ENCODE measurements at places on chromosomes 7 and 10. TPM values are rescaled to one million over a fixed set of nuclear protein-coding genes. Genes with fewer than 3 reads are reported as not detected.

OR2A25 gene
- not detected for total RNA-seq

DNA sequence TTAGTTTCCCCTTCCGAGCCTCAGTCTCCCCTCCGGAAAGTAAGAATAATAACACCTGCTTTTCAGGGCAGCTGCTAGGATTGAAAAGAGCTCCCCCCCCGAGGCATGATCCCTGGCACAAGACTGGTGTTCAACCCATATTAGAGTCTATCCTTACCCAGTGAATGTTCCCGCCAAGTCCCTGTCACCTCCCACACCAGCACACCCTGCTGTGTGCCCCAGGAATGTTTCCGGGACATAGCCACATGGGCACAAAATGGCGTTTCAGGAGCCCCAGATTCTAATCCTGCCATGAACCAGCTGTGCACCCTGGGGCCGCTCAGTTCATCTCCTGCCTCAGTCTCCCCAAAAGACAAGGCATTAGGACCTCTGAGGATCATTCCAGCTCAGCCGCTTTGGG is 563 bp downstream of the MUC17 start:
- H3K27me3 ChIP-seq, result no peaks in the 10 kb centered on the region
- H3K27ac ChIP-seq, result no peak overlapping the region
- DNase-seq, result no peak
- no peak overlapping the region for H3K4me3 ChIP-seq
- H3K4me1 ChIP-seq, result no peaks in the 10 kb centered on the region

- H3K4me3 ChIP-seq, result no peak overlapping the region
- no peak overlapping the region for H3K27ac ChIP-seq
- no peaks in the 10 kb centered on the region for H3K4me1 ChIP-seq
- H3K36me3 ChIP-seq, result no peaks in the 10 kb centered on the region
- no peak for DNase-seq
Observed at GRCh38 chr7:156780724-156781455, 112.1 kb downstream of the LMBR1 start.

GRCh38 chr10:67935223-67935622 is 50.8 kb downstream of the SIRT1 start:
- H3K27ac ChIP-seq, result no peak overlapping the region
- no peak overlapping the region for H3K4me3 ChIP-seq
- H3K36me3 ChIP-seq, result peaks cover 12% of the 10 kb centered on the region
- no peak for DNase-seq
- no peaks in the 10 kb centered on the region for H3K27me3 ChIP-seq

SPDYE8 gene
- not detected for total RNA-seq

- peak overlapping the region; percentile 76 for H3K27ac ChIP-seq
- H3K36me3 ChIP-seq, result no peaks in the 10 kb centered on the region
- H3K27me3 ChIP-seq, result no peaks in the 10 kb centered on the region
- peaks cover 10% of the 10 kb centered on the region for H3K4me1 ChIP-seq
- H3K4me3 ChIP-seq, result no peak overlapping the region
Observed at GRCh38 chr10:5070648-5071410, 23.4 kb upstream of the AKR1C3 start.

RBM17 gene
- 46.1 TPM for total RNA-seq

LIPF gene
- not detected for total RNA-seq

DNA sequence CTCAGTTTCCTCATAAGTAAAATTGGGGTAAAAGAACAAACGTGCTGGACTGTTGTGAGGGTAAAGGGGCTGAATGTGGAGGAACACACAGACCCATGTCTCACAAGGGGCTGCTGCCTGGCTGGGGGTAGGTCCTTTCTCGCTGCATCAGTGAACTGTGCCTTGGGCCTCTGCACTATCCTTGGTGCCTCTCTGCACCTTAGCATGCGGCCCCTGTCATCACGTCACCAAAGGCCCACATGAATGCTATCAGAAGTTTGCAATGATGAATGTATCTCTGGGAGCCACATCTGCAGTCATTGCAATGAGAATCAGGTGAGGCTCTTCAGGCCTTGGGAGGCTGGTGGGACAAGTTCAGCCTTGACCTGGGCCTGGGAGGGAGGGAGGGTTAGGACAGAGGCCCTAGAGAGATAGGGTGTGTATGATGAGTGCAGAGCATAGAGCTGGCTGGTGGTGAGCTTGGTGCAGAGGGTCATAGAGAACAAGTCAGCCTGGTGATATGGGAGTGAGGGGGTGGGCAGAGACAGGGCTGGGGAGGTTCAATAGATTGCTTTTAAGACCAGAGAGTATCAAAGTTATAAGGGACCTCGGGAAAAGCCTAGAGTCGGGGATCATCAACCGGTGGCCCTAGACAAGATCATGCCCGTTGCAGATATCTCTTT is 308.4 kb downstream of the RPS24 start:
- DNase-seq, result no peak
- H3K4me3 ChIP-seq, result no peak overlapping the region
- H3K27me3 ChIP-seq, result no peaks in the 10 kb centered on the region
- peaks cover 3% of the 10 kb centered on the region for H3K4me1 ChIP-seq
- H3K36me3 ChIP-seq, result no peaks in the 10 kb centered on the region

- H3K27ac ChIP-seq, result no peak overlapping the region
- no peaks in the 10 kb centered on the region for H3K36me3 ChIP-seq
- H3K4me1 ChIP-seq, result no peaks in the 10 kb centered on the region
- H3K4me3 ChIP-seq, result no peak overlapping the region
- no peaks in the 10 kb centered on the region for H3K27me3 ChIP-seq
Observed at GRCh38 chr7:157625973-157626742, 289.4 kb downstream of the DNAJB6 start.

DNA sequence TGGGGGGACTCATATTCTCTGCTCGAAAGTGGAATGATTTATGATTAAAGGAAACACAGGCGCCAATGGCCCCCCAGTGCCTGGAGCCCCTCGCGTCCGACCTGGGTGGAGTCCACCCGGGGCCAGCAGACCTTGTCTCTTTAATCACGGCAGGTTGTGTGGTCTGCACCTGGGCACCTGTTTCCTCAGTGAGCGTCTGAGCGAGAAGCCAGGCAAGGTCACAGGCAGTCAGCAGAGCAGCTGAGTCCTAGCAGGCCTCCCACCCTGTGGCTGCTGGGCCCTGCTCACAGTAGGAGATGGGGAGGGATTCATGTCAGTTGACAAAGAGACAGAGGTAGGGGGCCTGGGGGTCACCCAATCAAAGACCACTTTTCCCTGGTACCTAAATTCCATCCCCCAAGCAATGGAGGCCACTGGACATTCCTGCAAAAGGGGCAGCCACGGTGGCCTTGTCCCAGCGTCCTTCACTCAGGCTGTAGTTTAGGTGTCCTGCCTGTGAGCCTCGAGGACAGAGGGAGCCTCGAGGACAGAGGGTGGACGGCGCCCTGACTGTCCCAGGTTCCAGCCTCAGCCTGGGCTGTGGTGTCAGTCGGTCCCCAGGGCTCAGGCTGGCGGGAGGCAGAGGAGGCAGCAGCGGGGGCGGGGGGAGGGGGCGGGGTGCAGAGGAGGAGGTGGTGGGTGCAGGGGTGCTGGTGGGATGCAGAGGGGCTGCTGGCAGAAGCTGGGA is 49.5 kb upstream of the CFAP46 start:
- no peaks in the 10 kb centered on the region for H3K4me1 ChIP-seq

CPED1 gene
- 196 TPM for total RNA-seq

DNA sequence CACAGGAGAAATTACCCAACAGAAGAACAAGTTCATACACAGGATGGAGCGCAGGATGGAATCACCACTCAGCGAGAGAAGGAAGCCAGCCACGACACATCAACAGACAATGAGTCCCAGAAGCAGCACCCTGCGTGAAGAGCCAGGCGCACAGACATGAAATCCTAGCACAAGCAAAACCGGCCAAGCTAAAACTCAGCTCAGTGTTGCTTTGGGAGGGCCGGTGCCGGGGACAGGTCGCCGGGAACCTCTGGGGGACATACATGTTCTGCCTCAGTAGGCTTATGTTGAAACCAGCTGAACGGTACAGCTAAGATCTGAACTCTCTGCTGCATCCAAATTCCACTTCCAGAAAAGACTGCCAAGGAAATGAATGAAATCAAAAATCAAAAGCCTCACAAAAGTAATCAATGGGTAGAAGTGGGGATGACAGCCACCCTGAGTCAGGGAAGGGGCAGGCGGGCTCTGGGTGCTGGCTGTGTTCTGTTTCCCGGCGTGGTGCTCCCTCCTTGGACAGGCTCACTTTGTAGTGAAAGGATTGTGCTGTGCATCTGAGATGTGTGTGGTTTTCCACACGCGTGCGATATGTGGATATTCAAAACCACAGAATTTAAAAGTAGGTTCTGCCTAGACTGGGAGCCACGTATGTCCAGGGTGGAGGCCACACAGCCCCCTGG is 114.7 kb downstream of the PDGFA start:
- no peaks in the 10 kb centered on the region for H3K4me1 ChIP-seq
- no peak overlapping the region for H3K4me3 ChIP-seq
- H3K27me3 ChIP-seq, result no peaks in the 10 kb centered on the region

Data from fibroblast of lung (primary cell).